ENCODE measurements at places on chromosomes 5 and 9. TPM values are rescaled to one million over a fixed set of nuclear protein-coding genes. Genes with fewer than 3 reads are reported as not detected.

DNA sequence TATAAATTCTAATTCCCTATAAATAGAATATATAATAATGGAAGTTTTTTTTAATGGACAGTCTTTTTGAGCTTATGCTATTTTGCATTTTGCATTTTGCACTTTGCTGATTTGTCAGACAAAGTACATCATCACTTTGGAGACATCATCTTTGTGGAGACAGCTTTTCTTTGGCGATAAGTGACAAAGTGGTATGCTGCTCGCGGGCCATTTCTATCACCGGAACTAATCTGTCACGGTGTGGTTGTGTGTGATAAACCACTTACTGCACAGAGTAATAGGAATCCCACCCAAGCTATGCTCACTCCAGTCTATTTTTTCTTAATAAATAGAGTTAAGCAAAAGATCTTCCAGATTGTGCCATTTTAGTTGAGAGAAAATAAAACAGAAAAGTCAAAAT lies 133.1 kb downstream of the MACIR start:
- no peaks in the 10 kb centered on the region for H3K4me1 ChIP-seq
- H3K27ac ChIP-seq: no peak overlapping the region
- no peak overlapping the region for H3K4me3 ChIP-seq
- DNase-seq: no peak

- DNase-seq: no peak
- no peaks in the 10 kb centered on the region for H3K27me3 ChIP-seq
These were observed 7.5 kb upstream of the NRARP start for GRCh38 chr9:137309368-137310188.

- no peaks in the 10 kb centered on the region for H3K27me3 ChIP-seq
- H3K36me3 ChIP-seq: no peaks in the 10 kb centered on the region
- DNase-seq: peak; percentile 86
- H3K4me1 ChIP-seq: no peaks in the 10 kb centered on the region
- no peak overlapping the region for H3K27ac ChIP-seq
These were observed 649 bp downstream of the STK10 start for GRCh38 chr5:172187118-172188032.

DNA sequence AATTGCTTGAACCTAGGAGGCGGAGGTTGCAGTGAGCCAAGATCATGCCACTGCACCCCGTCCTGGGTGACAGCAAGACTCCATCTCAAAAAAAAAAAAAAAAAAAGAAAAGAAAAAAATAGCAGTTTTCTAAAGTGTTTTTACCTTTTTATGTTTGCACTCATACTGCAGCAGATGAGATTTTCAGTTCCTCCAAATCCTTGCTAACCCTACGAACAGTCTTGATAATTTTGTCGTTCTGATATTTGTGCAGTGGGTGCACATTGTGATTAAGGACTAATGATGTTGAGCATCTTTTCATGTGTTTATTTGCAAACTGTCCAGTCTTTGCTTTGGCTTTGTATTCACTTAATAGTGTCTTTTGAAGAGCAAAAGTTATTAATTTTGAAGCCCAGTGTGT lies 42.9 kb downstream of the ZCCHC7 start:
- no peak overlapping the region for H3K27ac ChIP-seq
- peaks cover 4% of the 10 kb centered on the region for H3K4me1 ChIP-seq
- DNase-seq: no peak
- no peaks in the 10 kb centered on the region for H3K27me3 ChIP-seq
- no peak overlapping the region for H3K4me3 ChIP-seq

DNA sequence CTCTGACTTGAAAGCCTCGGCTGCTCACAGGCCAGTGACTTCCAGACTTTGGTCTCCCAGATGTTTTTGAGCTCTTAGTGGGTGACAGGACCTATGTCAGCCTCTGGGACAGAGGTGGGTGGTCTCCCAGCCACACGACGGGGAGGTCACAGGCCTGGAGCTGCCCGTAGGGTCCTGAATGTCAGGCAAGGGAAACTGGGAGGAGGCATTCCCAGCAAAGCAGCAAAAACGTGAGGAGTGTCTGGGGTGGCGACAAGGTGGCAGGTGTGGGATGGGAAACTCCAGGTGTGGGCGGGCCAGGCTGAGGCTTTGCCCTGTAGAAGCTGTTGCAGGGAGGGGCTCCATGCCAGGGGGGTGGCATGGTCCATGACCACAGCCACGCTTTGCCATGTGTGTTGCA lies 110.5 kb downstream of the CACNA1B start:
- H3K27me3 ChIP-seq: no peaks in the 10 kb centered on the region
- H3K4me1 ChIP-seq: no peaks in the 10 kb centered on the region
- peak; percentile 7 for DNase-seq
- no peak overlapping the region for H3K4me3 ChIP-seq
- no peak overlapping the region for H3K27ac ChIP-seq
- H3K36me3 ChIP-seq: peaks cover 6% of the 10 kb centered on the region

DNA sequence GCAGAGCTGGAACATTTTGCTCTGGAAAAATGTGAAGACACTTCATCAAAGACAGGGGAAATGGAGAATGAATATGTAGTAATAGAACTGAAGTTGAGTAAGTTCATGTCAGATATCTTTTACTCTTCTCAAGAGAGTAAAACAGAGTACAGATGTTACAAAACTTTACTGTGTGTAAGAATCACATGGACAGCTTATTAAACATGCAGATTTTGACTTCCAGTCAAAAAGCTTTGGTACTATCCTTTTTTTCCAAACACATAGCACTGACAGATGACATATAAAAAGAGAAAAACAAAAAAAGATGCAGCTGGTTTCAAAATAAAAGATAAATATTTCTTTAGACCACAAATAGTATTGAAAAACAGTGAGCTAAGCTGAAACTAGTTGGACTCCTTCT lies 115.4 kb downstream of the FBN2 start:
- no peaks in the 10 kb centered on the region for H3K36me3 ChIP-seq
- no peak for DNase-seq
- H3K4me3 ChIP-seq: no peak overlapping the region
- no peak overlapping the region for H3K27ac ChIP-seq

- no peak overlapping the region for H3K27ac ChIP-seq
- no peaks in the 10 kb centered on the region for H3K4me1 ChIP-seq
- H3K27me3 ChIP-seq: no peaks in the 10 kb centered on the region
- no peaks in the 10 kb centered on the region for H3K36me3 ChIP-seq
- H3K4me3 ChIP-seq: no peak overlapping the region
- DNase-seq: no peak
These were observed 76.8 kb upstream of the TXNDC8 start for GRCh38 chr9:110414471-110414870.

DNA sequence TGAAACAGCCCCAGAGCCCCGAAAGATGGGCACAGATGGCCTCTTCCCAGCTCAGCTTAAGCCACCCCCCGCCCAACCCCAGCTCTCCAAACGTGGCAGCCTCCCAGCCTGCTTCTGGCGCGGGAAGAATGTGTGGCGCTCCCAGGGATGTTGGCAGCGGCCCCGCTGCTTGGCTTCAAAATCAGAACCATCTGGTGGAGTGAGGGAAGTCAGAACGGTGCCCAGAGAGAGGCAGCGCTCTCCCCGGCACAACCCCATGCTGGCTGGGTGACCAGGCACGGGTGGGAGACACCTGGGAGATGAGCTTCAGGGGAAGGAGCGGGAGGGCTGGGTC lies 72.7 kb upstream of the ORM1 start:
- no peaks in the 10 kb centered on the region for H3K4me1 ChIP-seq
- H3K36me3 ChIP-seq: no peaks in the 10 kb centered on the region
- no peak for DNase-seq
- H3K27me3 ChIP-seq: no peaks in the 10 kb centered on the region

- no peak overlapping the region for H3K27ac ChIP-seq
- H3K4me3 ChIP-seq: no peak overlapping the region
- H3K27me3 ChIP-seq: no peaks in the 10 kb centered on the region
- H3K36me3 ChIP-seq: no peaks in the 10 kb centered on the region
These were observed 153.8 kb downstream of the AUH start for GRCh38 chr9:91207729-91208418.

- no peak overlapping the region for H3K27ac ChIP-seq
- no peak for DNase-seq
- peaks cover 1% of the 10 kb centered on the region for H3K4me1 ChIP-seq
These were observed 179.0 kb upstream of the PPP1R26 start for GRCh38 chr9:135300346-135301141.

- no peaks in the 10 kb centered on the region for H3K36me3 ChIP-seq
- no peak overlapping the region for H3K27ac ChIP-seq
- no peaks in the 10 kb centered on the region for H3K4me1 ChIP-seq
- DNase-seq: no peak
- no peak overlapping the region for H3K4me3 ChIP-seq
These were observed 91.1 kb upstream of the TBCA start for GRCh38 chr5:77867194-77867691.

Gene UNC5A
- total RNA-seq: 4.0 TPM

Gene IFNK
- not detected for total RNA-seq

Gene TEX48
- total RNA-seq: not detected

Gene GMCL2
- 0.13 TPM for total RNA-seq

Gene FBXO38
- 31.5 TPM for total RNA-seq

Data from H1 (cell line).